Endodermal cell (in vitro differentiated cells): ENCODE measurements at places on chromosomes 1 and 21.

DNA sequence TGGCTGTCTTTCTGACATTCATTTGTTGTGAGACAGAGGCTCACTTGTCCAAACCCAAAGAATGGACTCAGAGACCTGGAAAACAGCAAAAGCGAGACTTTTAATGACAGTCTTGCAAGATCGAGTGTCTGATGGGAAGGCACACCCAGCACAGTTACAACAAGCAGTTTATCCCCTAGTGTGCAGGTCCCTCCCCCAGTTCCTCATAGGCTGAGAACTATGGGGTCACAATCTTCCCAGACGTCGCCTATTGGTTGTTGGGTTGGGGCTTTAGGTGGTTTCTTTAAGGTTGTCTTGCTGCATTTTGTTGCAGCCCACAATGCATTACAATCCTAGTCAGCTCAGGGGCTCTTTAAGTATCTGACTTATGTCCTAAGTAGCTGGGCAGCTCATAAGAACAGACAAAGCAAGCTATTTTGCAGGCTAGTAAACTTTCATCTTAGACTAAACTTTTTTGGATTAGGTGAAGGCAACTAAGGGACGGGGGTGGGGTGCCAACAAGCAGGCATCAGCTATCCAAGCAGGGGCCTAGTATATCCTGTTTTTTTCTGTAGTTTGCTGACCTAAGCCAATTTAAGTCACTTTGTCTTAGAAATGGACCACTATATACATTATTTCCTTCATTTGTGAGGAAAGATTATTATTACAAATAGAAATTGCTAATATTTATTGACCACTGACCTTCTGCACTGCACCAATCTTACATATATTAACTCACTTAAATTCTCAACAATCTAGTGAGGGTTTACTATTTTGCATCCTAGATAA is 151.8 kb downstream of the SETD4 start:
- no peak for DNase-seq
- no peak overlapping the region for H3K4me3 ChIP-seq
- H3K36me3 ChIP-seq, result no peaks in the 10 kb centered on the region
- no peak overlapping the region for H3K27ac ChIP-seq
- H3K4me1 ChIP-seq, result peaks cover 3% of the 10 kb centered on the region
- H3K27me3 ChIP-seq, result no peaks in the 10 kb centered on the region

GRCh38 chr1:24557711-24558131 is 1.8 kb downstream of the NCMAP start:
- no peaks in the 10 kb centered on the region for H3K36me3 ChIP-seq
- H3K4me3 ChIP-seq, result no peak overlapping the region
- peaks cover 4% of the 10 kb centered on the region for H3K4me1 ChIP-seq
- no peak for DNase-seq

- DNase-seq, result no peak
- H3K4me1 ChIP-seq, result no peaks in the 10 kb centered on the region
- no peak overlapping the region for H3K4me3 ChIP-seq
- no peaks in the 10 kb centered on the region for H3K36me3 ChIP-seq
Observed at GRCh38 chr1:24865168-24865567, 64.9 kb downstream of the RUNX3 start.

DNA sequence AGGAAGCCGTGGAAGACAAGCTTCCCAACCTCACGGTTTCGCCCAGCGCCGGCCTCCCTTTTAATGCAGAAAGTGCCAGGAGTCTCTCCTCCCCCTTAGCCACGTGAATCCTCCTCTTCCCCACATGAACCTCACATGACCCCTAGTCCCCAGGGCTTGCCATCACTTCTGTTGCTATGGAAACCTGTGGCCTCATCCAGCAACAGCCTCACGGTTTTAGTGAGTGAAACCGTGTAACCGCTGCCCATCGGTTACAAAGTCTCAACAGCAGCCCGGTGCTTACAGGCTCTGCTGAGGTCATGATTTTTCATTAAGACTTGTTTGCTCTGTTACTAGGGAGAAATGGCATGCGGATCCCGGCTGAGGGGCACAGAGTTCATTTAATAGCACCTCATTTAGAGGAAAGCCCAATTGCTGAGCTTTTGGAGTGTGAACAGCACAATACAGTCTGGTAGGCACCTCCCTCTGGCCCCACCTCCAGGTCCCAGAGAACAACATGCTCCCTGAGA is 143.2 kb upstream of the BACE2 start:
- no peaks in the 10 kb centered on the region for H3K36me3 ChIP-seq
- no peaks in the 10 kb centered on the region for H3K4me1 ChIP-seq
- peak overlapping the region; percentile 3 for H3K27ac ChIP-seq
- DNase-seq, result no peak
- no peak overlapping the region for H3K4me3 ChIP-seq

- no peak overlapping the region for H3K4me3 ChIP-seq
- no peak for DNase-seq
- no peak overlapping the region for H3K27ac ChIP-seq
- H3K4me1 ChIP-seq, result no peaks in the 10 kb centered on the region
- H3K27me3 ChIP-seq, result no peaks in the 10 kb centered on the region
Observed at GRCh38 chr1:86277936-86278335, 118.2 kb downstream of the ODF2L start.

- no peaks in the 10 kb centered on the region for H3K4me1 ChIP-seq
- DNase-seq, result peak; percentile 67
- no peaks in the 10 kb centered on the region for H3K36me3 ChIP-seq
- no peaks in the 10 kb centered on the region for H3K27me3 ChIP-seq
Observed at GRCh38 chr1:95084317-95085176, 11.8 kb upstream of the ALG14 start.

DNA sequence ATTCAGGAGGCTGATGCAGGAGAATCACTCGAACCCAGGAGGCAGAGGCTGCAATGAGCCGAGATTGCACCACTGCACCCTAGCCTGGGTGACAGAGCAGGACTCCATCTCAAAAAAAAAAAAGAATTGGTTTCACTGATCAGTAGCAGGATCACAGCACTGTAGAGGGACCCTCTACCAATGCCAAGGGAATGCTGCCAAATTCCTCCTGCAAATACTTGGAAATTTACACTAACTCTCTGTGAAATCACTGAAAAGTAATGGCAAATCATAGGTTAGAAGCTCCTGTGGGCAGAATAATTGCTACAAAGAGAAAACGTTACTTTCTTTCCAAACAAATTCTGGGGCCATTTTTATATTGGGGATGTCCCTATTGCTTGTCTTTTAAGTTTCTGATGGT is 6.7 kb upstream of the GPR25 start:
- no peaks in the 10 kb centered on the region for H3K4me1 ChIP-seq
- H3K27me3 ChIP-seq, result no peaks in the 10 kb centered on the region
- no peak overlapping the region for H3K27ac ChIP-seq
- no peak for DNase-seq

- no peaks in the 10 kb centered on the region for H3K27me3 ChIP-seq
- H3K36me3 ChIP-seq, result no peaks in the 10 kb centered on the region
- no peak for DNase-seq
- no peak overlapping the region for H3K4me3 ChIP-seq
- H3K4me1 ChIP-seq, result no peaks in the 10 kb centered on the region
- H3K27ac ChIP-seq, result no peak overlapping the region
Observed at GRCh38 chr1:14273811-14274210, 324.7 kb upstream of the KAZN start.
